Myocyte (in vitro differentiated cells): ENCODE measurements at places on chromosomes 1 and 21.

- DNase-seq = peak; percentile 59
Measured at GRCh38 chr1:203771901-203772301, 6.9 kb downstream of the LAX1 start.

DNA sequence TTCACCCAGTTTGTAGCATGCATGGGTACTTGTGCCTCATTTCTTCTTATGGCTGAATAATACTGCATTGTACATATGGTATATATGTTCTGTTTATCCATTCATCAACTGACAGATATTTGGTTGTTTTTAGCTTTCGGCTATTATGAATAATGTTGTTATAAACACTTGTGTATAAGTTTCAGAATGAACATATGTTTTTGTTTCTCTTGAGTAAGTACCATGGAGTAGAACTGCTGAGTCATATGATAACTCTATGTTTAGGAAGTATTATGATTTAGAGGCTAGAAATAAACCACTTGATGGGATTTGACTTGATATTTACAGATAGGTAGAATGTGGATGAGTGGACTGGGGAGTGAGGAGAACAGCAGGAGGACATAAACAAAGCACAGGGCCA lies 48.6 kb downstream of the WNT2B start:
- no peak for DNase-seq

DNA sequence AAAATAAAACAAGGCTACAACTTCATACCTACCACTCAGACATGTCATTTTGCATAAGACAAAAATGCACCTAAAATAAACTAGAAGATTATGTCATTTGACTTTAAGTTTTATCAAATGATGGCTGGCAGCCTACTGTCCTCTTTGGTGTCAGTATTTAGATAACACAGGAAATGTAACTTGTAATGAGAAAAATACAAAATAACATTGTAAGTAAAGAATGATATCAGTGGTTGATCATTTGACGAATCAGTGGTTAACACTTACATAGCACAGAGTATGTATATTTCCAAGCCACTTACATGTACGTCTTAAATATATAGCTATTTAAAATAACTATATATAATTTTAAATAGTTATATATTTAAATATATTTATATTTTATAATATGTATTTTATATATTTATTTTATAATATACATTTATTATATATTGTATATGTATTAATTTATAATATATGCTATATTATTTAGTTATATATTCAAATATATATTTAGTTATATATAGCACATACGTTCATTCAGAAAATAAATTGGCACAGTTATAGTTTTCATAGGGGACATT lies 44.1 kb downstream of the ZNF678 start:
- no peak for DNase-seq

GRCh38 chr21:44054710-44055109 lies 42.6 kb downstream of the TRAPPC10 start:
- peak; percentile 87 for DNase-seq

DNA sequence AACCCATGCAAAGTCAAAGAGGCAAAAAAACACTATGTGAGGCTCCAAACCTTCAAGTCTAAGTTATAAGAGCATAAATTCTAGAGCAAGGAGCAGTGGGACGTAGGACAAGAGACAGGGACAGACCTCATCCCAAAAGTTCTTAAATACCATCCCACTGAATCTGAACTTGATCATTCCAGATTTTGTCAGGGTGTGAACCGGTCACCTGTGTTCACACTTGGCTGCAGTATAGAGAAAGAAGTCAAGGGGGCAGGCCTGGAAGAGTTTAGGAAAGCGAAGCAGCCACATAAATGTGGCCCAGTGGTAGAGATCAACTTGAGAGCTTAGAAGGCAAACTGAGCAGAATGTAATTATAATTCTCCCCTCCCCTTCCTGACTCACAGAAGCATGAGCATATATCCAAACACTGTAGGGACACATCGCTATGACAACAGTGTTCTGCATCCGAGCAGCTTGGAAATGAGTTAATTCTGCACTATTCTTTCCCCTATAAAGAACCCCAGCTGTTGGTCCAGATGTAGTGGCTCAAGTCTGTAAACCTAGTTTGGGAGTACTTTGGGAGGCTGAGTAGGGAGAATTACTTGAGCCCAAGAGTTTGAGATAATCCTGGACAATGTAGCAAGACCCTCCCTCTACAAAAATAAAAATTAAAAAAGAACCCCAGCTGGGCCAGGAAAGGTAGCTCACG lies 2.7 kb downstream of the AKR7A2 start:
- DNase-seq = no peak

DNA sequence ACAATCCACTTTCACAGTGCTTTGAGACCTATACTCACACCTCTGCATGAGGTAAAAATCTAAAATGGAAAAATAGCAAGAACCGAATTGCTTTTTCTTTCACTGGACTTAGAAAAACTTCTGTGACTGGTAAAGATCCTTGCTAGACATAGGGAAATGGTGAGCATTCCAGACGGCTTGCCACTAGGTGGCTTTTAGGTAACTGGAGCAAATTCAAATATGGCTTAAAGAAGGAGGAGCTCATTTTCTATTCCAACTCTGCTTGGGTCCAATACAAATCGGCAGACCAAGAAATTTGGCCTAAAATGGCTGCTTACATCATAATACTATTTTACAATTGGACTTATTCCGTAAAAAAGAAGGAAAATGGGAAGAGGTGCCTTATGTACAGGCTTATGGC lies 977.9 kb downstream of the ADGRL2 start:
- no peak for DNase-seq

DNA sequence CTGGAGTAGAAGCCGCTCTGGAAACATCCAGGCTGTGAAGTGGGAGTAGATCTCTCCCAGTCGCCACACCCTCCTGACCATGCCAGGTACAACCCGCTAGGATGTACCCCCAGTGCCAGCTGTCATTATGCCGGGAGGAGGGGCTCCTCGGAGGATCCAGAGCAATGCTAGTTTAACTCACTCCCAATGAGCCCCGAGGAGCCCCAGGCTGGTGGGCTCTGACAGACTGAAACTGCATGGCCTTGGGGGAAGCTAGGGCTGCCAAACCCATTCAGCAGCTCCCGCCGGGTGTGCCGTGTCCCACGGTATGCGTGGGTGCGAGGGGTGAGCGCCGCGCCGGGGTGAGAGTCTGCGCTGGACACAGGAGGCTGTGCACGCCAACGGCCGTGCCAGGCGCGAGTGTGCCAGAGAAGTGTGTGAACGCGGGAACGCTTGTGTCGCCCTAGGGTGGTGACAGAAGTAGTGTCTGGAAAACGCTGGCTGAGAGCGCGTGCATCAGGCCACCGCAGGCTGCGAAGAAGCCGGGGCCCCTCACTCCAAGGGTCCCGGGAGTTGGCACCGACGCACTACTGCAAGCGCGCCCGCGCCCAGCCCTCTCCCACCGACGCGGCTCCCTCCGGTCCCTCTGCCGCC lies 177.1 kb upstream of the EDN2 start:
- peak; percentile 53 for DNase-seq

GRCh38 chr1:30933874-30934252 lies 25.3 kb upstream of the SDC3 start:
- DNase-seq = peak; percentile 39

DNA sequence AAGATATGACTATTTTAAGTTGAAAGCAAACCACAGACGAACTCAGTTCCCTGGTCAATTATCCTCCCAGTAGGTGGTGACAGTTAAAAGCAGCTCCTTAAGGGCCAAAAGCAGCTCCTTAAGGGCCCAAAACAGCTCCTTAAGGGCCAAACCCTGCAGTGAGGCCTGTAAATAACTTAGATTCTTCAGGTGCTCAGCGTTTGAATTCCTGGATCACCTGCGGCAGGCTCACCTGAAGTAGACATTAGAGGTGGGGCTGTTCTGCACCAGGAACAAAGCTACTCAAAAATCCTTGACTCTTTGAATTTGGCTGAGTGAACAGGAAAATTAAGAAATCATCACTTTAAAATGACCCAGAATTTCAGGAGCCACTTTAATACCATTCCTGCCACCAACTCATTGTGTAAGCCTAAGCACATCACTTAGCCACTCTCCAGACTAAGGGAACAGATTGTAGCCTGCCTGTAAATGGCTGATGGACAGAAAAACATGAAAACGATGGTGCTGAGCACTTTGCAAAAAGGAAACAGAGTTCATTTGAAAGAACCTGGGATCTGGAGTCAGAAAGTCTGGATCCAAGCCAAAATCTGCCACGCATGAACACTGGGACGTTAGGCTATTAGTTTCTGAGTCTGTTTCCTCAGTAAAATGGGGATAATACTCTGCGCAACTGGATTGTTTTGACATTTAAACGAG lies 126.9 kb downstream of the LRIG2 start:
- no peak for DNase-seq

DNA sequence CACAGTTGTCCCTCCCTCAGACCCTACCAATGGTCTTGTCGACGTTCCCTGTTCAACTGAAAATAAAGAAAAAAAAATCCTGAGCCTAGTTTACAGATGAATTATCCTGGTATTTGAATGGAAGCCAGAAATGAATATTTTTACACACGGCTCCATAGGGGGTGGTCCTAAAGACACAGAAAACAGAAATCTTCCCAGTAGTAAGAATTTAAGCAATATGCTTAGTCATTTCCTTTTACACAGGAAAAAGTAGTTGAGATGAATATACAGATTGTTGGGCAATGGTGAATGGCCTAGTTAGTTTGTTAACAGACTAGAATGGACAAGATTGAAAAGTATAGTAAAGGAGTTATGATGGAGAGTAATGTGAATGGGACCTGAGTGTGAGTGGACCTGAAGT lies 67.4 kb downstream of the RGS18 start:
- DNase-seq = no peak

GRCh38 chr1:61993331-61993961 lies 201.2 kb upstream of the L1TD1 start:
- DNase-seq = no peak

DNA sequence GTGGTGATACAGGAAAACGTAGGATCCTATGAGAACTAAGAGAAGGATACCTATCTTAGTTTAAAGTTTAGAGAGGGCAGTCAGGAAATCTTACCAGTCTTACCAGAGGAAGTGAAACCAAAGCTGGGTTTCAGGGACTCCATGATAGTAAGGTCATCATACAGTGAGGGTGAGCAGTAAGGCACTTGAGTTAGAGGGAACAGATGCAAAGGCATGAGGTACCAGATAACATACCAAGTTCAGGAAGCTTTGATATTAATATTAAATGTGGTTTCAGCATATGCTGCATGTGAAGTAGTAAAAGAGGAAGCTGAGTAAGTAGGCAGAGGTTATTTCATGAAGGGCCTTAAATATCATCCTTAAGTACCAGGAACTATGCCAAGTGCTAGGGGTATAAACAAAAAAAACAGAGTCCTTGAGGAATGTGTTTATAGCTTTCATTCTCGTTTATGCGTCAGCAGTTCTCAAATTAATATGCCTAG lies 16.9 kb downstream of the ATG4C start:
- DNase-seq = peak; percentile 8

DNA sequence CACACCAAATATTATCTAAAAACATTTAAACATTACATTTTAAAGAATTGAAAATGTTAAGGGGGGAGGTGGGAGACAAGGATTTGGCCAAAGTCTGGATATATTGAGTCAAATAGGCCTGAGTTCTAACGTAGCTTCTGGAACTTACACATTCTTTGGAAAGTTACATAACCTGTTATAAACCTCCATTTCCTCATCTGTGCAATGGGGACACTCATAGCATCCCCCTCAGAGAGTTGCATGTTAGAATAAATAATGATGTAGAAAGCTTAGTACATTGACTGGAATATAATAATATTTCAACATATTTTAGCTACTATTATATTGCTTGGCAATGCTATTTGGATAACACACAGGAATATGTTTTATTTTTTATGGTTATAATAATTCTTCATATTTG lies 117.7 kb downstream of the ATG4C start:
- no peak for DNase-seq

- DNase-seq = no peak
Measured at GRCh38 chr1:200755456-200755855, 16.8 kb downstream of the CAMSAP2 start.

GRCh38 chr1:163315773-163316374 lies 5.9 kb upstream of the NUF2 start:
- peak; percentile 54 for DNase-seq

DNA sequence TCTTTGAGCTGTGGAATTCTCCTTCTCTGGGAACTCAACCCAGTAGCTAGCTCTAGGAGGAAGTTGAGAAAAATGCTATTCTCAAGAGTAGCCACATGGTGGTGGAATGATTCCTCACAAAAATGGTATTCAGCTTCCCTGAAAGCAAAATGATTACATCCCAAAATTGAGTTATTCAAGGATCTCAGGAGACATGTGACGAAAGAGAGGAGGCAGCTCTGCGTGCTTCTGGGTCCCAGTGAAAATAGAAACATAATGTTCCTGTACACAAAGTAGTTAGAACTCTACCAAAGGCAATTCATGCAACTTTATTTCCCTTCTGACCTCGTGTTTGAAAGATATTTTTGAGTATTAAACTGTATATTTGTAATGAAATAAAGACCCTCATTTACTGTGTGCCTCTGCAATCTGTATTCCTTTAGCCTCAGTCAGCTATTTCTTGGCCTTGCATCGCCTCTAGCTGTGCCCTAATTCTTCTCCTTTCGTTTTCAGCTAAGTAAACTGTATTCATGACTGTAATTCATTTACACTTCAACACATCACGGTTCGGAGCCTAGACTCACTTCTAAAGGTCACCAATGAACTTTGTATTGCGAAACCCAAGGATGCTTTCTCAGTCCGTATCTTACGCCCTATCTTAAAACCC lies 167.3 kb downstream of the FASLG start:
- peak; percentile 77 for DNase-seq

DNA sequence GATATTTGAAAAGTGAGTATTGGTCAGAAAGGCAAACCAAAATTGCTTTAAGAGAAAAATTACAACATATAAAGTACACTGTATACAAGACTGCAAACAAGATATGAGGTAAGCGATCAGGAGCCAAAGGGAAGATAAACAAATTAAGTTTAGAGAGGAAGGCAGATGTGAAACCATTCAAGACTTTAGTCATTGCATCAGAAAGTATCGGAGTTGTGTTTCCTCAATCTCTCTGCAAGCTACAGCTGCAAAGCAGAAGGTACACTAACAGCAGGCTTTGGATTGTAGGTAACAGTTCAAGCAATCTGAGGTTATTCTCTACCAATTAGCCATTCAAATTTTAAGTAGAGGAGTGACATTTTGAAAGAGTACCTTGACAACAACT lies 21.3 kb upstream of the TLCD4 start:
- DNase-seq = no peak

- no peak for DNase-seq
Measured at GRCh38 chr1:44553127-44553758, 121.0 kb downstream of the TMEM53 start.

DNA sequence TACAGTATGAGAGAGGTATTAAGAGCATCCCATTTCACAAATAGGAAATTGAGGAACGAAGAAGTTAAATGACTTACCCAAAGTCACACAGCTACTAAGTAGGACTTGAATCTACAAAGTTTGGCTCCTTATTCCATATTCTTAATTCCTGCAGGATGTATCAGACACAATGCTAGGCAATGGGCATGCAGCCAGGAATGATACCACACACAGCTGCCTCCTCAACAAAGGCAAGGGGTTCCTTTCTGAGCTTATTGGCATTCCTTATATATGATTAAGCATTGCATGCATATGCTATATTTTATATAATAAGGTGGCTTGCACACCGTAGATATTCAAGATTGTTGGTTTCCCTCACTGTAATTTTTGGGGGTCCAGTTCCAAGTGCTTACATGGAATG lies 34.2 kb upstream of the JUN start:
- peak; percentile 75 for DNase-seq

- DNase-seq = no peak
Measured at GRCh38 chr1:102045752-102046151, 49.0 kb upstream of the OLFM3 start.

GRCh38 chr1:25712299-25712970 lies 87.6 kb upstream of the SELENON start:
- no peak for DNase-seq

GRCh38 chr1:204974327-204974726 lies 68.7 kb upstream of the CNTN2 start:
- DNase-seq = no peak
